ENCODE measurements at places on chromosomes 7 and 10.

- DNase-seq = no peak
Observed at GRCh38 chr10:114801411-114801813, 20.2 kb upstream of the FHIP2A start.

- DNase-seq = no peak
Observed at GRCh38 chr10:126102636-126103035, 206.3 kb downstream of the FANK1 start.

DNA sequence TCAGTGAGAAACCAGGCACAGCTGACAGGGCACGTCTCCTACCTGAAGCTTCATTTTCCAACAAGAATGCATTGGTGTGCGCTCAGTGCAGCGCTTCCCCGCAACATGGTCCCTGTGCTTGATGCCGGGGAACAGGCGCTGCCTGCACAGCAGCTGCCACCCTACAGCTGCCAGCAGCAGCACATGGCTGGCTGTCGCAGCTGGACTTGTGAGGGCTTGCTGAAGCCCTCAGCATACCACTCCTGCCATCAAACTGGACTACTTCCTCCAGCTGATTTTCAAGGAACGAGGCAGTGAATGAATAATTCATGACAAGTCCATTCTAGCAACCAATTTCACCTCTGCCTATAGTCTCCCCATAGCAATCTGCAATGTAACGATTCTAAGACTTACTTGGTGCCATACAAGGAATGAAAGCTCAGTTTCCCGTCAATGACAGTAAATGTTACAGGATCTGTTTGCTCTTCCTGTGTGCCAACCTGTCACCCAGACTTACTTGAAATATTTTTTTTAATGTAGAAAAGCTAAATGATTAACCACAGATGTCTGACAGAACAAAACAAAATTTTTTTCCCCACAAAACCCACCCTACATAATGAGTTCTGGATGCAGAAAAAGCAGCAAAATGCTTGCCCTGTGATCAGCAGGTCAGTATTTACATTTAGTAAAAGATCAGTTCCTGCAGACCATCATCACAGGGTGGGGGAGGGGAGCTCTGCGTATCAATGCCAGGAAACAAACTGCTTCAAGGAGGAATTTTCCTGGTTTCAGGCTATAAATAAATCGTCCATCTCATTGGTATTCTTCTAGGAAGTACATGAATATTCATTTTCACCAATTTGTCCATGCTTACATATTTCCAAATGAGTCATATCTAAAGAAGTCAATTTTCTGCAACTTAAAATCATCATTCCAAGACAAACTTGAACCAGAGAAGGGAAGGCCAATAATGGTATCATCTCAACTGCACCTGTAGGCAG is 140.6 kb downstream of the ALOX5 start:
- no peak for DNase-seq

GRCh38 chr7:1729773-1730172 is 59.7 kb downstream of the ELFN1 start:
- no peak for DNase-seq

GRCh38 chr7:117249696-117250095 is 73.2 kb downstream of the WNT2 start:
- DNase-seq = no peak

GRCh38 chr10:113129117-113129516 is 179.1 kb downstream of the TCF7L2 start:
- no peak for DNase-seq

DNA sequence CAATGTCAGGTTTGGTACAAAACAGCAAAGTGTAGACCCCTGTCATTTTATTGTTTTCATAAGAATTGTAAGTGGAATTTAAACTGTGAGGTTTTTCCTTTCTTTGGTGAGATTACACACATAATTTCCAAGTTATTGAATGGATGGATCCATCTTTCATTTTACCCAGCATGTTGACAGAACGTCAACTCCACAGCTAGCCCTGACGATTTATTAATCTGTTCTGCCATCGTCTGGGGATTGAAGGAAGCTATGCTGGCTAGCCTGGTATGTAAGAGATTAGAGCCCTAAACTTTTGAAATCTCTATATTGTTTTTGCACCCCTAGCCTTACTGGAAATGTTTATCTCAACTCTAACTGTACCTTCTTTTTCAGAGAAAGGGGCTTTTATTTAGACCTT is 8.6 kb downstream of the WNT16 start:
- DNase-seq = no peak

- no peak for DNase-seq
Observed at GRCh38 chr7:103711413-103711812, 265.4 kb upstream of the SLC26A5 start.

GRCh38 chr7:54985426-54986330 is 33.1 kb upstream of the EGFR start:
- DNase-seq = no peak

GRCh38 chr7:132429181-132429580 is 147.1 kb downstream of the PLXNA4 start:
- DNase-seq = no peak

GRCh38 chr10:17171141-17171641 is 30.3 kb downstream of the TRDMT1 start:
- DNase-seq = no peak

DNA sequence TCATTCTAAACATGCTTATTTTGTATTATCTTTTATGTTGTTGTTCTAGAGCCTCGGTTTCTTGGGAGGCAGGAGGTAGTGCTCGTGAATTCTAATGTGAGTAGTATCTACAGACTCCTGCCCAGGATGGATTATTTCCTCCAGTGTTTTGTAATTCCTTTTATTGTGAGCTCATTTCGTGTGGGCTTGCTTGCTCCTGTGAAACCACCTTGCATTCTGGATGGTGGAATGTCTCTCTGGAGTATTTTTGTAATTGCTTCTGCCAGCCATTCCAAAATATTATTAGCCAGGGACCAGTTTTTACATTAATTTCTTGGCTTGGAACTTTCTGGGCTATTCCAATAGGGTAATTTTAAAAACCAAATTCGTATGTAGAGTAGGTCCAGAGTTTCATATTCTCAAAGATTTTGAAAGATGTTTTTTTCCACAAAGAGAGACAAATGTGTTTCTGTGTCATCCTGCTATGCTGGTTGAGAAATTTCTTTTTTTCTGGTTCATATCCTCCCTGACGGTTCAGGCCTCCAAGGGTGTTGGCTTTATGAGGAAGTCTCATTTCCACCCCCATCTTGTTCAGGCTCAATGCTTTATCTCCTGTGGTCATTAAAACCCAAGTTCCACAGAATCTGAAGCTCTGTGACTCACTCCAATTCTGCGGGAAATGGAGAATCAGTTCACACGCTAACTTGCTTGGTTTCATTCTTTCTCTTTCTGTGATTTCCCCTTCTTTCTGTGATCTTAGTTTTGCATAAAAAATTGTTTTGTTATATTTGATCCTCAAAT is 41.7 kb upstream of the CALD1 start:
- no peak for DNase-seq

DNA sequence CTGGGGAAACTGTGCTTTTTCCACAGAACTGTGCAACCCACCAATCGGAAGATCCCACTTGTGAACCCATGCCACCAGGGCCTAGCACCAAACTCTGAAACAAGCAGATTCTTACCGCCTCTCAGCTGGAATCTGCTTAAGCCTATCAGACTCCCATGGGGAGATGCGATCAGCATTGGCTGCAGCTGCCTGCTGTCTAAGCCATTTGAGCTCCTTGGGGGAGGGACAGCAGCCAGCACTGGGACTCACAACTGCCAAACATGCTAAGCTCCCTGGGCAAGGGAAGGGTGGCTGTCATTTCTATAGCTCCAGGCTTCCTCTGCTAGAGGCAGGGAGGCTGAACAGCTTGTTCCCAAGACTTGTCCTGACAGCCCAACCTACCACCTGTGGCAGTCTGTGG is 283.8 kb downstream of the CDK14 start:
- DNase-seq = no peak

DNA sequence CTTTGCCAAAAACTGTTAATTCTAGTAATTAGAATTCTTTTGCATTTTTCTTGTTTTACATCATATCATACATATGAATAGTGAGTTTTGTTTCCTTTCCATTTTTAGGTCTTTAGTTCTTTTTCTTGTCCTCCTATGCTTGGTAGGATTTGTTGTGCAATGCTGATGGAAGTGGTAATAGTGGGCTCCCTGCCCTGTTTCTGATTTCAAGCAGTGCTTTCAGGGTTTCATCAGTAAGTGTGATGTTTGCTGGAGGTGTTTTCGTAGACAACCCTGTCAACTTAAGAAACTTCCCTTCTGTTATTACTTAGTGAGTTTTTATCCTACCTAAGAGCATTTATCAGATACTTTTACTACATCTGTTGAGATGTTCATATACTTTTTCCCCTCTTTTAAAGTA is 50.5 kb downstream of the CSGALNACT2 start:
- DNase-seq = no peak

GRCh38 chr10:113905756-113906155 is 51.3 kb downstream of the NHLRC2 start:
- DNase-seq = no peak

DNA sequence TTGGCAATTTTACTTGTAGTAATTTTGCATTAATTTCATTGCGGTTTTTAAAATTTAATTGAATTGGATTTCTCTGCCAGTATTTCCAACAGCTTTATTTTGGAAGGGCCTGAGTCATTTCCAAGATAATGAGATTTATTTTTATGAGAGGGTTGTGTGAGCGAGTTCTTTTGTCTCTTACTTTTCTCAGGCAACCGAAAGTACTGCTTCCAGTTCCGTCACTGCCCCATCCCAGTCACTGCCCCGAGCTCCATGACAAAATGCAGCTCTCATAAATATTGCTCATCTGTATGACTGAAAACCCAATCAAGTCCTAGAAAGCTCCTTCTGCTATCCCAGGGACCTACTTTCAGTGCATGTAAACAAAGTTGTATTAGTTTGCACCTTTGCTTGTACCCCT is 468.4 kb upstream of the SEMA3D start:
- DNase-seq = no peak

DNA sequence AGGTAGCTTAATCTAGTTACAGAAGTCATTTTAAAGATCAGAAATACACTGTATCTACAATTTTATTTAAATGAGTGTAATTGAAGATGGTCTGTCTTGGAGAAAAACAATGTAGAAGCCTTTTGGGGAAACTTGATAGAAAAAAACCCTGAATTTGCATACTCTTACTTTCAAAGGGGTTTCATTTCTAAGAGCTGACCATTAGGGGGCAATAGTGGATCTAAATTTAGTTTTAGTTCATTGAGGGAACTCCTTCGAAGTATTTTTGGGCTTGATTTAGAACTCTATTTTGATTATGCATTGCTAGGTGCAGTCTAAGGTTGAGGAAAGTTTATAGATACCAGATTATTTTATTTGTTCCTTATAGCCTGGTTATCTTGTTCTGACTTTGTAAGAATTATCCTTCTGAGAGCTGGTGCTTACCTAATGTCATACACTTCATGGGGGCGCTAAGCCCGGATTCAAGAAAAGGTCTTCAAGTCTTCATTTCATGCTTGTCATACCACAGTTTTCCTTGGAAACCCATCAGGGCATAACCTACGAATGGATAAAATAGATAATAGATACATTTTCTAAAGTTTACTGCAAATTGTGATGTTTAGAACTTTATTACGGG is 69.1 kb upstream of the MXI1 start:
- no peak for DNase-seq

DNA sequence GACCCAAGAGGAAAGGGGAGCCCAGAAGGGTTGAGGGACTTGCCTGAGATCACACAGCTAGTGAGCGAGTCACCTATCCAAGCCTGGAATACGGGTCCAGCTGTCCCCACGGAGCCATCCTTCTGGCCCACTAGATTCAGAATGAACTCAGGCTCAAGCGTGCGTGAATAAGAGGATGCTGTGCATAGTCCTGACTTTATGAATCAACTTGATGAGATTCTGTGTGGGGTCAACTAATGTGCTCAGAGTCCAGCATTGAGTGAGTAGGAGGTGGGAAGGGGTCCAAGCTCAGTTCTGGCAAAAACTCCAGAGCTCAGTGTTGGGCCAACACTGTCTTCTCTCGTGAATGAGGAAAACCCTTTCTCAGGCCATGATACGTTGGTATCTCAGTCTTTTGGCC is 41.4 kb downstream of the CAMK1D start:
- no peak for DNase-seq

DNA sequence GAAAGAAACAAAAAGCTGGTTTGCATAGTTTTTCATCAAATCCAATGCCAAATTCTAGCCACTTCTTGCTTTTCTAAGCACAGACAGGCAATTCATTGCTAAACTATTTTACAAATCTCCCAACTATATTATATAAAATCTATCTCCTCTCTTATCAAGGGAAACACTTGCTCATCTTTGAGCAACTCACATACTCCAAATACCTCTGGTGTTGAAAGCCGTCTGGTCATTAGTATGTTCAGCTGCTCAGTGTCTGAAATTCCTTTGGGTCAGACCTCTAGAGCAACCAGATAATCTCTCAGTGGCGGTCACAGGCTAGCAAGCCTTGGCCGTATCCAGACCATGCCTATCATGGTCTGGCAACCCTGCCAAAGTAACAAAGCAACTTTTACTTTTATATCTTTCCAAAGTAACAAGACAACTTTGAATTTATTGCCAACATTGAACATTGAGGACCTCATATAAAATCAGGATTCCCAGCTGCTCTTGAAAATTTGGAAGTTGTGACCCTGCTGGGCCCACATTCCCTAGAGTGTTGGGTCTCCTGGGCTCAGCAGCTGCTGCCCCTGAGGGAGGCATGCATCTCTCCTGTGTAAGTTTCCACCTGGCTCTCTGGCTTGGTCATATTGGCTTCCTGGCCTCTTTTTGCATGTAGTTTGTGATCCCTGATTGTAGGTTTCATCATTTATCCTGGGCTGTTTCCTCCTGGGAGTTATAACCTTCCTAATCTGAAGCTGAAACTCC is 56.8 kb upstream of the LANCL2 start:
- DNase-seq = no peak

- DNase-seq = no peak
Observed at GRCh38 chr10:47403446-47404318, 19.6 kb upstream of the ZNF488 start.

- DNase-seq = no peak
Observed at GRCh38 chr7:49692516-49692915, 80.9 kb upstream of the VWC2 start.

DNA sequence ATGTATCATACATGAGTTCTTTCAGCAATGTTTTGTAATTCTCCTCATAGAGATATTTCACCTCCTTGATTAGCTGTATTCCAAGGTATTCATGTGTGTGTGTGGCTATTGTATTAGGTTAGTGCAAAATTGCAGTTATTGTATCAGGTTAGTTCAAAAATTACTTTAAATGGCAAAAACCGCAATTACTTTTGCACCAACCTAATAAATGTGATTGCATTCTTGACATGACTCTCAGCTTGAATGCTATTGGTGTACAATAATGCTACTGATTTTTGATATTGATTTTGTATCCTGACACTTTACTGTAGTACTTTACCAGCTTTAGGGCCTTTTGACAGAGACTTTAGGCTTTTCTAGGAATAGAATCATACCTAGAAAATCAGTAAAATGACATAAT is 297.4 kb downstream of the ZWINT start:
- no peak for DNase-seq

DNA sequence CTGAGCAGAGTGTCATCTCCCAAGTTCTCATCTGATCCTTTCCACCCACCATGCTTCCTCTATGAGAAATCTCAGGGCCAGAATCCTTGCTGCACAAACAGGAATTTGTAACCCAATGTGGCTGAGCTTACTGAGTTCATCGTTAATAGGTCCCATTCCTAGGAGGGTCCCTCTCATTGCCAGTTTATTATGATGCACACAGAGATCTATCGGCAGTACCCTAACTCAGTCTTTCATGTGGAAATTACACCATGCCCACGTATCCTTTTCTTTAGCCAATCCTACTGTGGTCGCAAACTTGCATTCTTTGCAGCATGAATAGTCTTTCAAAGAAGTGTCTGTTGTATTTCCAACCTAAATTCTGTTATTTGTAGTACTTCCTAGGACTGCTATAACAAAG is 12.1 kb downstream of the TMEM236 start:
- no peak for DNase-seq

- DNase-seq = no peak
Observed at GRCh38 chr7:27547401-27547800, 115.3 kb downstream of the HIBADH start.
